ENCODE measurements at places on chromosomes 13 and 19.
A peak's percentile ranks its signal among the peaks of the same experiment; 100 is the strongest.

DNA sequence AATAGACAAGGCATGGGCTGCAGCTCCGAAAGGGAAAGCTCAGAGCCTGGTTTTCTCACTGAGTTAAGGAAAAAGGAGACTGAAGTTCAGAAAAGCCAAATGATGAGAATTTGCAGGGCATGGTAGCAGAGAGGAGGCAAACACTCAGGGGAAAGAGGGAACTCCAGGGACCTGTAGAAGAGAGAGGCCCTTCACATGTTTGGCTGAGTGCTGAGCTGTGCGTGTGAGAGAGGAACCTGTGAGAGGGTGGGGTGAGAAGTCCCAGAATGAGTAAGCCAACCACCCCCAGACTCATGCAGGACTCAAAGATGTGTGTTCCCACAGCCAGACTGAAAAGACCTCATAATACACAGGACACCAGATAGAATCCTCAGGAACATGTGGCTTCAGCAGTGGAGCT lies 2.8 kb upstream of the CRYL1 start:
- DNase-seq: no peak

GRCh38 chr19:10855879-10856522 lies 7.8 kb downstream of the C19orf38 start:
- DNase-seq: no peak

DNA sequence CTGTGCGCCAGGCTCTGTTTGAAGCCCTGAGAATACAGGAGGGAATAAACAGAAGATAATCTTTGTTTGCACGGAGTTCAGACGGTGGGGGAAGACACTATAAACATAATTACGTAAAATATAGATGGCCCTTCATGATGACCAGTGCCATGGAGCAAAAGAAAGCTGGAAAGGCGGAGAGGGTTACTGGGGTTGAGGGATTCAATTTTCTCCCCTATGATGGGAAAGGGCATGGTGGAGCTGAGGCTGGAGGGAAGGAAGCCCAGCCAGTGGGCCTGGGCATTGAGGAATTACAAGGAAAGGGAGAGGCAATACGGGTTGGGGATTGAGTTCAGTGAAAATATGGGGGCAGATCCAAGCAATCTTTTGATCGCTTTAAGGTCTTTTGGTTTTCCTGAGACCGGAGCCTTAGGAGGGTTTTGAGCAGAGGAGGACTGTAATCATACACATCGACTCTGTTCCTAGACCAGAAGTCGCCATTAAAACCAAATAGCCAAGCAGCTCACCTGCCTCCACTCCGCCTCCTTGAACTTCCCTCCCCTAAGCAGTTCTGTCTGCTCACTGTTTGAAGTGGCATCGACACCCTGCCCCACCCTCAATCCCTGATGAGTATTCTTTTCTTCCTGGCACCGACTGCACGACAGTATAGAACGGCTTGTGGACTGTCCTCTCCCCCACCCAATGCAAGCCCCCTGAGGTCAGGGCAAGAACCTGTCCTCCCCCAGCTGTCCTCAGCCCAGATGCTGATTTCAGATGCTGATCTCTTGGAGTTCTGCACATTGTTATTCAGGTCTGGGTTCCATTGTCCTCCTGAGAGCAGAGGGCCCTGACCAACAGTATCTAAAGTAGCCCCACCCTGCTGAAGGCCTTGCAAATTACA lies 813 bp upstream of the ZNF296 start:
- no peak for DNase-seq

- DNase-seq: no peak
These were observed 2.6 kb upstream of the CARD8 start for GRCh38 chr19:48258350-48258749.

DNA sequence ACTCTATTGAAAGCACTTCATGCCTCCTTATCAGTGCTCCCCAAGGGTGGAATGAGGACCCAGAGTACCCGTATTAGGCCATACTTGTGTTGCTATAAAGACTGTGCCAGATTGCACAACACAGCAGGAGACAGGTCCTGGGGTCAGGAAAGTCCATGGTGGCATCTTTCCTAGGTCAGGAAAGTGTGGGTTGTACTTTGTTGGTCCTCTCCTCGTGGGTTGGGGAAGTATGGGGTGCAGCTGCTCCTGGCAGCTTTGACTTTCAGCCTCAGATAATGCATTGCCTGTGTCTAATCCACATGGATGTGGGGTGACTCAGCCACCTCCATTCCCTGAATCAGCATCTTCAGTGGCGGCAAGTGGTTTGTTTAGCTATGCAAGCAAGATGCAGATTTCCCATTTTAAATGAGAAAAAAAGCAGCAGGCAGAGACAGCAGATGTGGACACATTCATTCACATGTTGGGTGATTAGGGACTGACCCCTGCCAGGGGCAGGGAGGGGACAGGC lies 8.4 kb upstream of the CYP2B6 start:
- DNase-seq: no peak

- no peak for DNase-seq
These were observed 1589.9 kb downstream of the SLITRK1 start for GRCh38 chr13:82292334-82292733.

GRCh38 chr19:3274245-3274941 lies 49.9 kb downstream of the CELF5 start:
- DNase-seq: no peak

- no peak for DNase-seq
These were observed 675 bp upstream of the PGPEP1 start for GRCh38 chr19:18339723-18340122.

DNA sequence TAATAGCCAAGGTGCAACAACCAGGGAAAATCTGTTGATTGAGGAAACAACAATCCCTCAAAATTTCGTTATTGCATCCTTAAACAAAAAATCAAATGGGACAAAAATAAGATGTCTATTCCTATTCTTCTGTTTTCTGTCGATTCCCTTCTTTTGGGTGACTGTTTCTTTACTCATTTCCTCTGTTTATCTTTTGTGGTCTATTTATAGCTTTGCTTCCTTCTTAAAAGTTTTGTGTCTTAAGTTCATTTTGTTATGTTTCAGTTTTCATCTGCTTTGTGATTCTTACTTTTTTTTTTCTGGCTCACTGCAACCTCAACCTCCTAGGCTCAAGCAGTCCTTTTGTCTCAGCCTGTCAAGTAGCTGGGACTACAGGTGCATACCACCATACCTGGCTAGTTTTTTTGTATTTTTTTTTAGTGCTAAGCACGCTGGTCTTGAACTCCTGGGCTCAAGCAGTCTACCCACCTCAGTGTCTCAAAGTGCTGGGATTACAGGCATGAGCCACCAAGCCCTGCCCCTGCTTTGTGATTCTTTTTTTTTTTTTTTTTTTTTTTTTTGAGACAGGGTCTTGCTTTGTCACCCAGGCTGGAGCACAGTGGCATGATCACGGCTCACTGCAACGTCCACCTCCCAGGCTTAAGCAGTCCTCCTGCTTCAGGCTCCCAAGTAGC lies 10.4 kb downstream of the ZNF146 start:
- no peak for DNase-seq

GRCh38 chr13:110340812-110341444 lies 33.8 kb downstream of the COL4A2 start:
- peak; percentile 3 for DNase-seq

DNA sequence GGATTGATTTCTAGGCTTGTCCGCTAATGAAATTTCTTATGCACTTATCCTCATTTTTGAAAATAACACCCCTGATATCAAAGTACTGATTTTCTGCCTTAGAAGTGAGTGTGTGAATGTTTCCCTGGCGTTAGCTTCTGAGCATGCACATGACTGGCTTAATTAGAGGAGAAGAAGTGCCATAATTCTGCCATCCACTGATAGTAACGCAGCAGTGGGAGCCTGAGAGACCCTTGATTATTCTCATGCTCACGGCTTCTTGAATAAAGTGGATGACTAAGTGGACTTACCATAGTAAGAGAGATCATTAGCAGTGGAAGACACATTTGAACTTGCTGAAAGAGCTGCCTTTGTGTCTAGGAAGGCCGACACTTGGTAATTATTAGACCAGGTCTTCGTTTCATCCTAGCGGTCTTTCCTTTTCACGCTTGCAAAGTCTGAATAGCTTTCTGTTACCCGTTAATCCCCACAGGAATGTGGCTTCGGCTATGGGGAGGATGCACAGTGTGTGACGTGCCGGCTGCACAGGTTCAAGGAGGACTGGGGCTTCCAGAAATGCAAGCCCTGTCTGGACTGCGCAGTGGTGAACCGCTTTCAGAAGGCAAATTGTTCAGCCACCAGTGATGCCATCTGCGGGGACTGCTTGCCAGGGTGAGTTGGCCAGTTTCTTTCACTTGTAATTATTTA lies 45.3 kb downstream of the TNFRSF19 start:
- no peak for DNase-seq

DNA sequence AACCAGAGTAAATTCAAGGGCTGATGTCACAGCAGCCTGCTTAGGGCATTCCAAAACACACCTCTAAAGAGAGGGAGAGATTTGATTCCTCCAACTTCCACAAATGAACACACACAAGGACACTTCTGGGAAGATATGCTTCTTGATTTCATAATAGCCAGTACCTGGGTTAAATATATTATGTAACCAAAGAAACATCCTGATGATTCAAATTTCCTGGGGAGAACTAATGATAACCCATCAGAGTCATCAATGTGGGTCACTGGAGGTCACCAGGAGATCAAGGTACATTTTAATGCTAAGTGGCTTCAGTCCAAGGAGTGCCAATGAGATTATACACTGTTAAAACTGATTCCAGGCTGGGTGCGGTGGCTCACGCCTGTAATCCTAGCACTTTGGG lies 54.0 kb upstream of the DOCK9 start:
- DNase-seq: no peak

GRCh38 chr13:33992881-33993336 lies 175.0 kb downstream of the RFC3 start:
- DNase-seq: no peak

DNA sequence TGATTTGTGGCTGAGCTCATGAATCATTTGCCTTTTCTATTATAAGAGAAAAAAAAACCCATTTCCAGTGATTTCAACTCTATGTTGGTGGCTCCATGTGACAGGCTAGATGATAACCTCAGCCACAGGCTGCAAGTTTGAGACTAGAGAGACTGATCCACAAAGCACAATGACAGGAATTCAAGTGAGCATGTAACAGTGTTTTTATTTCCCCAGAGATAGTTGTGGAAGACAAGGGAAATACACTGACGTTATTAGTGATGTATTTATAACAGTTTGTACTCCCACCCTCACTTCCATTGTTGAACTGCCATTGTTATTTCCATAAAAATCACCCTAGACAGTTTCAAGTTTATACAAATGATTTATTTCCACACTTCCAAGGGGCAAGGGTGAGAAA lies 27.9 kb upstream of the EDNRB start:
- DNase-seq: no peak

DNA sequence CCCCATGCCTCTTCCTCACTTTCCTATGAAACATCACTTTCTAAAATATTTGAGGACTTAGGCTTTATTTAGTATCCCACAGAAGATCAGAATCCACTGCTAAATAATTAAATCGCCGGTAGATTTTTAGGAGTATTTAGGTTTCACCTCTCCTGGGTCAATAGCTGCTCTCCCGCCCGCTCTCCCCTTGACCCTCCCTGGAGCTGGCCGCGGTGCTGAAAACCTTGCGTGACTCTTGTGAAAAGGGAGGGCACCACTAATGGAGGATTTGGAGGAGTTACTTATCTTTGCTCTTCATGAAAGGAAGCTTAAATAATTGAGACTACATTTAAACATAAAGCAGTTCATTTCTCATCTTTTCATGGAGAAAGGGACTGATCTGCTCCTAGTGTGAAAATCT lies 14.1 kb downstream of the POU4F1 start:
- DNase-seq: no peak

- no peak for DNase-seq
These were observed 1673.6 kb upstream of the MIR17HG start for GRCh38 chr13:89673789-89674311.

- no peak for DNase-seq
These were observed 109.1 kb upstream of the PEG3 start for GRCh38 chr19:56949626-56950025.

DNA sequence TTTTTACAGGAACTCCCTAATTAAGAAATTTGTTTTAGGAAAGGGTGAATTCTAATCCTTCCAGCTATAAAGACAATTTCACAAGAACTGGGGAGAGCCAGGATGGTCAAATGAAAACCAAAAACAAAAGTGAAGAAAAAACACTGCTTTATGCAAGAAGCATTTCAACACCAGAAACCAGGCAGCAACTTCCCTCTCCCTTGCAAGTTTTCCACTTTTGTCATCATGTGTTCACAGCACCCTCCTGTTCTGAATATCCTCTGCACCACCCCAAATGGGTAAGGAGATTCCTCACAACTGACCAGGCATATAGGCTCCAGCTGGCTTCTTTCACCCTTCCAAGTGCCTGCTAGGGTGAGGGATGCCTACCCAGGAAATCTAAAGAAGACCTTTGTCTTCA lies 328.1 kb downstream of the TBC1D4 start:
- no peak for DNase-seq

GRCh38 chr19:48920949-48921348 lies 12.6 kb upstream of the DHDH start:
- no peak for DNase-seq

- DNase-seq: no peak
These were observed 9.6 kb downstream of the APC2 start for GRCh38 chr19:1459479-1459878.

DNA sequence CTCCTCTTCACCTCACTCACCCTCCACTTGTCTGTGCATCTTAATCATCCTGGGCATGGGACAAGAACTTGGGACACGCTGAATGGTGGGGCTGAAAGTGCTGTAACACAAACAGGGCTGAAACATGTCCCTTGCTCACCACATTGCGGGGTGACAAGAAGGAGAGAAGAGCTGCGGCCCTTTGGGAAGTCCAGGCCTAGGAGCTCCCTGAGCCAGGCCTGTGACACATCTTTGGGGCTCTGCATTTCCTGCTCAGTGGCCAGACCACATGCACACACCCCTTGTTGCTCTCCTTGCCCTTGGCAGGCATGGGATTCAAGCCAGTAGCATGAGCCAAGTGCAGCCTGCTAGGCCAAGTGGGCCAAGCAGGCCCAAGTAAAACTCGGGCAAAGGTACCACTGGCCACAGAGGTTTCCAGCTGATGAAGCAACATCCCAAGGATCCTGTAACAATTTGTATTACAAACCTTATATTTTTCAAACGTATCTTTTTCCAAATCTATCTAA lies 1384.3 kb upstream of the PCDH20 start:
- DNase-seq: no peak

- no peak for DNase-seq
These were observed 616.6 kb downstream of the FGF9 start for GRCh38 chr13:22287343-22287920.

- DNase-seq: no peak
These were observed 104.2 kb upstream of the IPO5 start for GRCh38 chr13:97849305-97849704.

- no peak for DNase-seq
These were observed 592.6 kb downstream of the TBC1D4 start for GRCh38 chr13:74889321-74889720.

DNA sequence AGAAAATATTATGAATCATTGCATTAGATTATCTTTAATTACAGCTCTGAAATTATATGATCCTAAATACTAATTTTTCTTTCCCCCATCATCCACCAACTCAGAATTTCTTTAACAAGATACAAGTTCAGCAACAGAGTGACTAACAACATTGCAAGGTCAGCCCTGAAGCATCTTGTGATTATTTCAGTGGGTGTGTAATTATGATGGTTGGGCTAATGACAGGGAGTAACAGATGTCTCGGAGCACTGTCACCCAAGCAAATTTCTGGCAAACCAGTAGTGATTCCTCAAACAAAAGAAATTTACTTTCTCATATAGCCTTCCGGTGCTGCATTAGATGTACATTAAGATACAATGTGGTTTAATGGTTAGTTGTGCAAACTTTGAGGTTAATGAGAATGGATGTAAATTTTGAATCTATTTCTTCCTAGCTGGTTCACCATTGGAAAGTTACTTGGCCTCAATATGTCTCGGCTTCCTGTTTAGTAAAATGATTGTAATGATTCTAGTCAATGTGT lies 238.9 kb downstream of the ITGBL1 start:
- no peak for DNase-seq

GRCh38 chr13:33280923-33281322 lies 4.6 kb downstream of the STARD13 start:
- DNase-seq: no peak
